Stimulated activated CD4-positive, alpha-beta T cell treated with anti-CD3 and anti-CD28 coated beads, Interleukin-1b, Interleukin-23, amount 100 ng/mL, for 24 hours (primary cell): ENCODE measurements at places on chromosomes 7 and 10.

DNA sequence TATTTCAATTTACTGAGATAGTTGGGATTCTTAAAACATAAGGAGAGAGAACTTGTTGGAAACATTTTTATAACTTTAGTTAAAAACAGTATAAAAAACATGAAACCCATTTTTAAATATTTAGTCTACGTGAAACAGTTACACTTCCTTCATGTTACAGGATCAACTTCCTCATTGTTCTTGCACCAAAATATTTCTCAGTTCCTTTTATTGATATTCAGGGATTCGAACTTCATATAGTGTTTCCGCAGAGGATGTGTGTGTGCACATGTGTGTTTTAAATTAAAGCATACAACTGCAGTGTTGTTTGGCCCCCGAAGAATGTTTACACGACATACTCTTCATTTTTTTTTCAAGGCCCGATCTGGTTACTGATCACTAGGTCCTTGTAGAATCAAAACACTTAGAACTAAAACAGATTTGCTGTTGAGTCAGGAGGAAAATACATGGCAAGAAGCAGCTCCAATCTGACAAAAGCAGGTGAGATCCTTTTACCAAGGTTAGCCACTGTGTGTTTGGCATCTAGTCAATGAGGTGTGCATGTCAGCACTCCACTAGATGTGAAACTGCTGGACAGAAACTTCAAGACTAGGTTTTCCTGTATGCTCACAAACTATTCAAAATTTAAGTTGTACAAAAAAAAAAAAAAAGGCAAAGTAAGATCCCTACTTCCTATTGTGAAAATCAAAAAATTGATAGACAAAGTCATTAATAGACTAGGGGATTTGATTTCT, 60.4 kb downstream of the INSYN2A start:
- DNase-seq, result no peak

DNA sequence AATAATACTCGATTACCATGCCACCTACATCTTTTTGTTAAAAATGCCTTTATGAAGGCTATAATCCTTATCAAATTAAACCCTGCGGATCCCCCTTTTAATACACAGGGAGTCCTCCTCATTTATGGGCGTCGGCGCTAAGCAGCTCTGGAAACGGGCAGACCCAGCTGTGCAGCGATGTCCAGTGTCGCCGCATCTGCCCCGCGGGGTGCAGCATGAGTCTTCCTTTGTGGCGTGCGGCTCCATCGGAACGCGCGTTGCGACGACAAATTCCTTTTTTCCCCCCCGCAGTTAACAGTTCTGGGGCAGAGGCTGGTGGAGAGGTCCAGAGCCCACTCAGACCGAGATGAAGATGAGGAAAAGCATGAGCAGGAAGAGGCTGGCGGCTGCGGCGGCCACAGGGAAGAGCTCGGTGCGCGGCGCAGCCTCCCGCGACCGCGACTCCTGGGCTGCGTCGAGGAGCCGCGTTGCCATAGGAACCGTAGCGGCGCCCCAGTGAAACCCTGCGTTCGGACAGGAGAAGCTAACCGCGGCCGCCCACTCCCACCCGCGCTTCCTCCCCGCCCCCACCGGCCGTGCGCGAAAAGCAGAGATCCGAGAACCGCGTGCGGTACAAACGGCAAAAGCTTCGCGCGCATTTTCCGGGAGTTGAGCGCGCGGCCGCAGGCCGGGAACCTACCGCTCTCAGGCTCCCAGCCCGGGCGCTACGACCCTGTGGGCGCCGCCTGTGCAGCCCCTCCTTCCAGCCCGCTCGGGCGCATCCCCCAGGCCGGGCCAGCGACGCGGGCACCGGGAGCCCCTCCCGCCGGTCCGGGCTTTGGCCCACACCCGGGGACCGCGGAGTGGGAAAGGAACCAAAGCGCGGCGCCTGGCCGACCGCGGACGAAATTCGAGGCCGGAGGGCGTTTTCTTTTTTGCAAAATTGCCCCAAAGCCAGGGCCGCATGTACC, 130.6 kb downstream of the SPAG6 start:
- DNase-seq, result peak; percentile 45

- no peak for DNase-seq
These were observed 2.7 kb downstream of the CHAT start for GRCh38 chr10:49616421-49617101.

GRCh38 chr10:125062914-125063230, 97.5 kb downstream of the CTBP2 start:
- DNase-seq, result no peak

GRCh38 chr7:157674715-157675426, 338.1 kb downstream of the DNAJB6 start:
- DNase-seq, result no peak

GRCh38 chr7:54145716-54146115, 396.5 kb upstream of the VSTM2A start:
- no peak for DNase-seq

DNA sequence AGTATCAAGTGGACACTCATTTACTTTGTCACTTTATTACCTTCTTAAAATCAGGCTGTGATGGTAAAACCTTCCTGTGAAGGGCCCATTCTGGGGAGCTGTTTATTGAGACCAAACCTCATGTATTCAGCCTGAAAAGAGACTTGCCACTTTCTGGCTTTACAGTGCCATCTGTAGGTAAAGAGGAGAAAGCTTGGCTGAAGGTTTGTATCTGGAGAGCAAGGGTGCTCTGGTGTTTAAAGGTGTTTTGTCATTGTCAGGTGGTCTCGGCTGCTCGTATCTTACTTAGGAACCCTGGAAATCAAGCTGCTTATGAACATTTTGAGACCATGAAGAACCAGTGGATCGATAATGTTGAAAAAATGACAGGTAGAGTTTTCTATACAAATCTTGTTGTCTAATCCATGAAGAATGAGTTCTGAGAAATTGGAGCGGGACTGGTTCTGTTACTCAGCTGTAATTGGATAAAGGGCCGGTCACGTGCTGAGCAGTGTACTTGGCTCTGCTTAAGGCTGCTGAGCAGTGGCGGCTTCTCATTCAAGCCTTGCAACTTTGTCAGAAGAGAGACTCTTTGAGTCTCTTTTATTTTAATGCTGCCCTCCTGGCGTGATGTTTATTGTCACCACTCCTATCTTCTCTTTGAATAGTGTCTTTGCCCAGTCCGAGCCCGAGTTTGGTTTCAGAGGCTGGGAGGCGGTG, 46.9 kb downstream of the AP3M1 start:
- no peak for DNase-seq

- no peak for DNase-seq
These were observed 118.0 kb downstream of the BUB3 start for GRCh38 chr10:123272171-123272570.

- DNase-seq, result no peak
These were observed 20.3 kb downstream of the CALHM2 start for GRCh38 chr10:103431902-103432301.

DNA sequence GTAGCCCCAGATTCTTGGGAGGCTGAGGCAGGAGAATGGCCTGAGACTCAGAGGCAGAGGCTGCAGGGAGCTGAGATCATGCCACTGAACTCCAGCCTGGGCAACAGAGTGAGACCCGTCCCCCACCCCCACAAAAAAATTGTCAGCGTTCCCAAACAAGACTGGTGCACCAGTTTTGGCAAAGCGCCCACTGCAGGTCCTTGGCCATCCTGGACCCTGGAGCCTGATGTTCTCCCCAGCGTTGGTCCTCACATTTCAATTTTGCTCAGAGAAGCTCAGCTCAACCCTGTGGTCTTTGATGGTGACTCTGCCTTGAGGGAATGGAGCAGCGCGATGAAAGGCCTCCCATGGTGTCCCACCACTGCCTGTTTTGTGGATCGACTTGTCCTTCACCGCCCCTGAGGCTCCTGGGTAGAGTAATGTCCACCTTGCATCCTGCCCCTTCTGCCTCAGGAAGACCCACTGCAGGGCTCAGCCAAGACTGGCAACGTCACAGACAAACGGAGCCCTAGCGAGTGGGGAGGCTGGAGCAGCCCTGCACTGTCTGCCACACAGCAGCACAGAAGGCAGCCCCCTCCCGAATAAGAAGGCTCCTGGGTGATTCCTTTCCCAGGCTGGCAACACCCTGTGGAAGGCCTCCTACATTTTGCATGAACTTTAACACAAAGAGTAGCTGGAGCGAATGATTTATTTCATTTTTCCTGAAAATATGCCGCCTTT, 410.9 kb downstream of the TCERG1L start:
- DNase-seq, result no peak

DNA sequence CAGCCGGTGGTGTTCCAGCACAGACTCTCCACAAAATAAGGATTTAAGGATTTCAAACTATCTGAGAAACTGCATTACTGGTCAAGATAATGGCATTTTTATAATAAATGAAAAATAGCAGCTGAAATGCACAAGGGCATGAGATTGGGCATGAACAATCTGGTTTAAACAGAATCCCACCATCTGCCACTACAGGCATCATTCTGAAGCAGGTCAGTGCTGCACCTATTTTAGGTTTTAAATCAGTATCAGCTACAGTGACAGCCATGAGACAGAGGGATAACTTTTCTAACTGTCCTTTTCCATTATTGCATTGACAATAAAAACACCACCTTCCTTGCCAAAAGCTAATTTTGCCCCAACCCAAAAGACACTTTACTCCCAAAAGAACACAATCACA, 186.8 kb downstream of the ETV1 start:
- DNase-seq, result no peak

GRCh38 chr7:4343272-4344247, 338.5 kb upstream of the FOXK1 start:
- no peak for DNase-seq

DNA sequence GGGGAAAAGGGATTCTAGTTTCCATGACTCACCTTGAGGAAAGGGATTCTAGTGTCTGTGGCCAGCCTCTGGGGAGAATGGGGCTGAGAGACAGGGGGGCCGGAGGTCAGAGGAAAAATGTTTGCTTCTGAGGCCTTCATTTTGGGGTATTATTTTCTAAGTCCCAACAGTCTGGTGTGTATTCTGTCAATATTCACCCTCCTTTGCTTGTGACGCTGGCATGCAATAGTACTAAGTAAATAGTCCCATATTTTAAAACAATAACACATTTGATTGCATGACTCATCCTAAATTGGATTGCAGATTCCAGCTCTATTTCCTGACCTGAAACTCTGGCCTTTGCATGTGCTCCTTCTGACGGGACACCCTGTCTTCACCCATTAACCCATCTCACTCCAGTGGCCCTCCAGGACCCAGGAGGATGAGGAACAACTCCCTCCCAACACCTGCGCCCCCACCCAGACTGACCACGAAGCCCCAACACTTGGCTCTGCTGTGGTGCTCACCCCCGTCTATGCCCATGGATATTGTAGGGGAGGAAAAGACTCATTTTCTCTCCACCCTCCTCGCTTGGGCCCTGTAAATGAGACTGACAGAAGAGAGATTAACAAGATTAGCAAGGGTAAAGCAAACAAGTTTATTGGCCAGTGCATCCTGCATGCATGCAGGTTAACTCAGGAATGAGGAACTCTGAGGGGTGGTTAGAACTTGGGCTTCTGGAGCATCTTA, 495.6 kb upstream of the KLF6 start:
- no peak for DNase-seq

- no peak for DNase-seq
These were observed 22.3 kb upstream of the TSPAN33 start for GRCh38 chr7:129122078-129122750.

DNA sequence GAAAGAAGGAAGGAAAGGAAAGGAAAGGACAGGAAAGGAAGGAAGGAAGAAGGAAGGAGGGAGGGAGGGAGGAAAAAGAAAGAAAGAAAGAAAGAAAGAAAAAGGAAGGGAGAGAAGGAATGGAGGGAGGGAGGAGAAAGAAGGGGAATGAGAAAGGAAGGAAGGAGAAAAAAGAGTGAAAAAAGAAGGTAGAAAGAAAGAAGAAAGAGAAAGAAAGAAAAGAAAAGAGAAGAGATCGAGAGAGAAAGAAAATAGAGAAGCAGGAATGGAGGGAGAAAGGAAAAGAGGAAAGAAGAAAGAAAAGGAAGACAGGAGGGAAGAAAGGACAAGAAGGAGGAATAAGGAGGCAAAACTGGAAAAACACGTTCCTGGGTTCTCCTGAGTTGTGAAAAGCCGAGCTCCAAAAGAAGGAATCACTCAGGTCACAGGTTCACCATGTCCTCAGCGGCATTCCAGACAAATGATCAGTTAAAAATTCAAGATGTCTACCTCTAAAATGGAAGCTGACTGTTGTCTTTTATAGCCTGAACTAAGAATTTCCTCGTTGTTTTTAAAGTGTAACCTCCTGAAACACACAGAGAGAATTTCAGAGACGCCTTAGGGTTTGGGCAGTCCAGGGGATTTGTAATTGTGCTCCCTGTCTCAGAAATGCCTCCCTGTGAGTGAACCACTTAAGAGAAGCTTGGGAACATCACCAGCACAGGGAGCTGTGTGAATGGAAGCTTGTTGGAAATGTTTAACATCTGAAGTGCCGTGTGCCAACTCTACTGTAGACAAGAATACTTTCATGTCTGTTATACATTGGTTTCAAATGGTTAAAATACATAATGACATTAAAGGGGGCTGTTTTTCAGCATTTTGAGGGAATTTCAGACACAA, 80.7 kb downstream of the INHBA start:
- DNase-seq, result no peak

GRCh38 chr7:158461824-158462223, 125.8 kb downstream of the PTPRN2 start:
- no peak for DNase-seq

- DNase-seq, result no peak
These were observed 174.0 kb upstream of the TCF7L2 start for GRCh38 chr10:112775892-112776674.

- DNase-seq, result no peak
These were observed 61.0 kb downstream of the TES start for GRCh38 chr7:116271161-116271913.

- no peak for DNase-seq
These were observed 173.7 kb downstream of the COBL start for GRCh38 chr7:51142741-51143385.

DNA sequence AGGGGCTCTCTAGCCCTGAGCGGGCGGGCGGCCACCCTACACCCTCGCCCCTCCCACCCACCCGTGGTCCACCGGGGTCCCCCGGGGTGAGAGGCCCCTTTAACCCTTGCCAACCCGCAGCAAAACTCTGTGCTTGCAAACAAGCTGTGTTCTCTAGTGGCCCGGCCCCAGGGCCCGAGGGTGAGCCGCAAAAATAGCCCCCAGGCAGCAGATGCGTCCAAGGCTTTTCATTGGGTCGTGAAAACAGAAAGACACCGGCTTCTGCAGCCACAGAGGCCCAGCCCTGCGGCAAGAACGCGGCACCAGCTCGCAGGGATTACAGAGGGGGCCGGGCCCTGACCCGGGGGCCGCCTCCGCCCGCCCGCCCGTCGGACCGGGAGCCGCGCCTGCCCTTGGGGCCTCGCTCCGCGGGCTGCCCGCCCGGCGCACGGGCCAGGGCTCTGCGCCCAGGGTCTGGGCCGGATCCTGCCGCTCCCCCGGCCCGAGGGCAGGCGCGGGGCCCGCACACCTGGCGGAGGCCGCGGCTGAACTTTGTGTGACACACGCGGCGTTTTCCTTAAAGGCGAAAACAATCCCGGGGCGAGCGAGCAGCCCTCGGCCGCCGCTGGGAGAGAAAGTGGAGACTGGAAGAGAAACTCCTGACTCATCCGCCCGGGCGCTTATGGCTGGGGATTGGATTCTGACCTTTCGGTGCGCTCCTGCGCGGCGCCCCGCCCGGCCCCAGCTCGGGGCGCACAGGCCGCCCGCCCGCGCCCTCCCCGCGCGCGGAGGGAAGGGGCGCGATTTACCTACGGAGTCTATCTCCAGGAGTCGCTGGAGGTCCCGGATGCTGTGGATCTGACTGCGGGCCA, 2.8 kb downstream of the PDGFA start:
- DNase-seq, result no peak
